ENCODE measurements at places on chromosomes 4 and X. TPM values are rescaled to one million over a fixed set of nuclear protein-coding genes. Genes with fewer than 3 reads are reported as not detected.
A peak's percentile ranks its signal among the peaks of the same experiment; 100 is the strongest.

CT47B1 gene
- total RNA-seq: not detected

IL3RA gene
- total RNA-seq: 7.4 TPM

XK gene
- total RNA-seq: 0.88 TPM

DNA sequence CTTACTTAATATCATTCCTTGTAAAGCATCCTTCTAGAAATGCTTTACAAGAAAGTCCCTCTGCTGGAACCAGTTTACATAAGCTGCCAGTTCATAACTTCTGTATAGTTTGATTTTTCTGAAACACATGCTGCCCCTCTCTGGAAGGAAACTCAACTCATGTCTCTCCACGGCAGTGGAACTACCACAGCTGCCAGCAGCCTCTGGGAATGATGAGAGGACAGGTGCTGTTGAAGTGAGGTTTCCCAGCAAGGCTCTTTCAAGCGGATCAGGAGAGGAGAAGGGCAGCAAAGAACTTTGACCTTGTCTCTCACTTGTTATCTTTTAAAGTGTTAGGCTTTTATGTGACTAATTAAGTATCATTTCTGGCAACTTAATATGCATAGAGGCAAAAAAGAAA lies 7.3 kb downstream of the GRPR start:
- no peak for DNase-seq
- no peaks in the 10 kb centered on the region for H3K4me1 ChIP-seq
- H3K27me3 ChIP-seq: peaks cover 23% of the 10 kb centered on the region
- no peak overlapping the region for H3K27ac ChIP-seq

DNA sequence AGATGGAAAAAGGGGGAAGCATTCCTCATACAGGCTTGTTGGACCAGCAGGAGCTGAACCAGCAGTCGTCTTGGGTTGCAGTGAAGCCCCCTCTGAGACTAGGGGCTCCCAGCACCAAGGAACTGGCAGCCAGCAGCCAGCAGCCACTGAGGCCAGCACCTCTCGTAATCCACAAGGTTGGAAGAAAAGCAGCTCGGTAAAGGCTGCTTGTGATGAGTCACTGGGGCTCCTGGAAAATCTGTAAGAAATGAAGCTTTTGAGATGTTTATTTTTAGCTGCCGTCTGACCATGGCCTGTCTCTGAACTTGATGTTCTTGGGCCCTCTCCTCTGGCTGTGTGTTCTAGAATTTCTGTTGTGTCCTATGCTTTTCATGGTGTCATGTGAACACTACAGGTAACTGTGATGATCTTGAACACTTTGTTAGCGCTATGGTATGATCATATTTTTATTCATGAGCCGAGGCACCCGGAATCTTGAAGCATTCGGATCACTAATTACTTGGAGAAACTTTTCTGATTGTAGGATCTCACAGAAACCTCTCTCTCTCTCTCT lies 18.6 kb downstream of the CLCN4 start:
- H3K4me1 ChIP-seq: no peaks in the 10 kb centered on the region
- H3K4me3 ChIP-seq: no peak overlapping the region
- H3K27ac ChIP-seq: peak overlapping the region; percentile 26
- no peak for DNase-seq
- no peaks in the 10 kb centered on the region for H3K36me3 ChIP-seq

DAPP1 gene
- 10.2 TPM for total RNA-seq

DNA sequence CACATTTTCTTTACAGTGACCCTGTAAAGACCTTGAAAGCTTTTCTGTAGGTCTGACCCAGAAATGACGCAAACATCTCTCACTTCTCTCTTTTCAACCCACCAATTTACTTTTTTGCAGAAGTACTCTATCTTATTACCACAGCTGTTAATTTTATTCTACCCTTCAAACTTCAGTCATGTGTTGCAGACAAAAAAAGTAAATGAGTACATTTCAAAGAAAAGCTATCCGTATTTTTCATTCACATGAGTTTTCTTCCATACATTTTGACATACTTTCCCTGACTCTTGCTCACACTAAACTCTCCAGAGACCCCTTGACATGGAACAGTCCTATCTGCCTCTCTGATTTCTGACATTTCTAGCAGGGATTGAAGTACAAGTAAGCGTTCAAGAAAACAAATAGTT lies 51.7 kb downstream of the SLC7A11 start:
- DNase-seq: no peak
- H3K4me3 ChIP-seq: no peak overlapping the region
- no peaks in the 10 kb centered on the region for H3K27me3 ChIP-seq
- H3K4me1 ChIP-seq: no peaks in the 10 kb centered on the region
- H3K36me3 ChIP-seq: no peaks in the 10 kb centered on the region

- DNase-seq: no peak
- H3K27me3 ChIP-seq: no peaks in the 10 kb centered on the region
- no peaks in the 10 kb centered on the region for H3K4me1 ChIP-seq
Measured at GRCh38 chr4:145843148-145843547, 95.5 kb downstream of the ZNF827 start.

DNA sequence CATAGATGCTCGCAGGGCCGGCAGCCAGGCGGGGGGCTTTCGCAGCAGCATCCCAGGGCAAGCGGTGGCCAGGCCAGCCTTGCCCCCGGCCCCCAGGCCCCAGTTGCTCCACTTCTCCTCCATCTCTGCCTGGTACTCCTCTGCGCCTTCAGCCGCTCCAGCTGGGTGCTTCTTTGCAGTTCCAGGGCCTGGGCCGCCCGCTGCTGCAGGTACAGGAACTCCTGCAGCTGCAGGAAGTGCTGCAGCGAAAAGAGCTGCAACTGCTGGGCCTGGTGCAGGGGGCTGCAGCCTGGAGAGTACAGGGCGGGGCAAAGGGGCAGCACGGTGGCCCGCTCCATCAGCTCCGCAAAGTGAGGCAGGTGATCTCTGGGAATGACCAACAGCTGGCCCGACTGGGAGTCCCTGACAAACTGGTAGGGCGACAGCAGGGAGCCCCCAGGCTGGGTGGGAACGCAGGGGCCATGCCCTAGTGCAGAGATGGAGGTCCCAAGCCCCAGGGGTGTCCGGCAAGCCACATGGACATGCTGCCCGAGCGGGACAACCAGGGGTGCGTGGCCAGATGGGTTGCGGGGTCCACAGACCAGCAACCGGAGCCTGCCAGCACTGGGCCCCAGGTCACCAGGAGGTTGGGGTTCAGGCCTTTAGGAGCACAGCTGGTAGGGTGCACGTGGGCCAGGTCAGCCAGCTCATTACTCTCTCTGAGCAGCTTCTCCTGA lies 75.9 kb upstream of the UCP1 start:
- H3K4me1 ChIP-seq: no peaks in the 10 kb centered on the region
- peak overlapping the region; percentile 43 for H3K27ac ChIP-seq
- DNase-seq: no peak
- no peaks in the 10 kb centered on the region for H3K27me3 ChIP-seq

MAGEC1 gene
- not detected for total RNA-seq

DNA sequence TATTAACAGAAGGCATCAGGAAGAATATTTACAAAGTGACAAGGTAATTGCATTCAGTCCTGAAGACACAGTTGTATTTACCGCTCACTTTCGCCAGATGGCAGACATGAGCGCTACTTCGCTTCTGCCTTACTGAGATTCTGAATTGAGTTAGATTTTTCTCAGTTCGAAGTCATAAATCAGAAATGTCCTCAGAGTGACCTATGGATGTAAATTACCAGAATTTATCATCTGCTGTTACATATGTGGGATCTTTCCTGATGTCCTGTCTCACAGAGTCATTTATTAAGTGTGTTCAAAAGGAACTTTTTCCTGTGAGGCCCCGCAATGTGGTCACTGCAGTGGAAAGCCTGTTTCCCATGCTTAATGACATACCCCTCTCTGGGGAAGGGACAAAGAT lies 97.3 kb upstream of the DCLK2 start:
- H3K27ac ChIP-seq: no peak overlapping the region
- H3K4me1 ChIP-seq: no peaks in the 10 kb centered on the region
- no peaks in the 10 kb centered on the region for H3K27me3 ChIP-seq
- no peak for DNase-seq
- no peak overlapping the region for H3K4me3 ChIP-seq

BBS12 gene
- 5.6 TPM for total RNA-seq

TMSB4X gene
- 1,496 TPM for total RNA-seq

EDA2R gene
- total RNA-seq: 2.2 TPM

DNA sequence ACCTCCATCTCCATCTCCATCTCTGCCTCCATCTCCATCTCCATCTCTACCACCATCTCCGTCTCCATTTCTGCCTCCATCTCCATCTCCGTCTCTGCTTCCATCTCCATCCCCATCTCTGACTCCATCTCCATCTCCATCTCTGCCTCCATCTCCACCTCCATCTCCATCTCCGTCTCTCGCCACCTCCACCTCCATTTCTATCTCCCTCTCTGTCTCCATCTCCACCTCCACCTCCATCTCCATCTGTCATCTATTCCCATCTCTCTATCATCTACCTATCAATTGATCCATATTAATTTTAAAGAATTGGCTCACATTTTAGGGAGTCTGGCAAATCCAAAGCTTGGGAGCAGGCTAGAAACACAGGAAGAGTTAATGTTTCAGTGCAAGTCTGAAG lies 39.6 kb upstream of the CHRNA9 start:
- H3K4me1 ChIP-seq: no peaks in the 10 kb centered on the region
- no peaks in the 10 kb centered on the region for H3K36me3 ChIP-seq
- no peaks in the 10 kb centered on the region for H3K27me3 ChIP-seq
- DNase-seq: no peak

MECP2 gene
- total RNA-seq: 56.3 TPM

SCML2 gene
- 1.8 TPM for total RNA-seq

SAT1 gene
- total RNA-seq: 980 TPM

GRCh38 chr4:76384052-76384451 lies 36.9 kb downstream of the CCDC158 start:
- no peaks in the 10 kb centered on the region for H3K36me3 ChIP-seq
- no peak for DNase-seq
- no peaks in the 10 kb centered on the region for H3K27me3 ChIP-seq
- no peak overlapping the region for H3K27ac ChIP-seq

- no peak for DNase-seq
- no peaks in the 10 kb centered on the region for H3K36me3 ChIP-seq
- H3K27me3 ChIP-seq: no peaks in the 10 kb centered on the region
- no peak overlapping the region for H3K27ac ChIP-seq
Measured at GRCh38 chr4:119693126-119693525, 64.5 kb upstream of the PDE5A start.
